Articular chondrocyte of knee joint (primary cell): ENCODE measurements at places on chromosomes 5 and 9. TPM values are rescaled to one million over a fixed set of nuclear protein-coding genes. Genes with fewer than 3 reads are reported as not detected.

ZFP37 gene
- 4.4 and 6.8 TPM in 2 replicates for total RNA-seq

RABEPK gene
- 23.5 and 24.4 TPM in 2 replicates for total RNA-seq

ZMAT2 gene
- total RNA-seq = 43.1 and 52.0 TPM in 2 replicates

CMYA5 gene
- 5.2 and 6.1 TPM in 2 replicates for total RNA-seq

ADAM19 gene
- total RNA-seq = 3.1 and 6.3 TPM in 2 replicates

ANKRD33B gene
- 2.2 and 4.4 TPM in 2 replicates for total RNA-seq

SAXO1 gene
- total RNA-seq = 0.13 and 0.22 TPM in 2 replicates

F2RL2 gene
- total RNA-seq = under 0.01 TPM in 1 of 2 replicates, not detected in the other

STC2 gene
- total RNA-seq = 320 and 685 TPM in 2 replicates

PDE6A gene
- not detected in 2 replicates for total RNA-seq

PAIP1 gene
- total RNA-seq = 110 and 117 TPM in 2 replicates

NDFIP1 gene
- 115 and 130 TPM in 2 replicates for total RNA-seq

PPP3R2 gene
- total RNA-seq = not detected in 2 replicates

MYOZ3 gene
- total RNA-seq = under 0.01 and 0.54 TPM in 2 replicates

MTMR12 gene
- 25.3 and 29.6 TPM in 2 replicates for total RNA-seq

ZNF366 gene
- total RNA-seq = under 0.01 TPM in 1 of 2 replicates, not detected in the other

CSNK1G3 gene
- total RNA-seq = 86.2 and 113 TPM in 2 replicates

TAF11L10 gene
- total RNA-seq = not detected in 2 replicates

OMD gene
- 66.4 and 85.3 TPM in 2 replicates for total RNA-seq

SV2C gene
- total RNA-seq = not detected in 2 replicates

TMEM215 gene
- not detected in 2 replicates for total RNA-seq

CCL27 gene
- total RNA-seq = 0.32 TPM in 1 of 2 replicates, not detected in the other

BTNL8 gene
- total RNA-seq = not detected in 2 replicates

PTGES gene
- total RNA-seq = 27.6 and 38.0 TPM in 2 replicates

RNF208 gene
- total RNA-seq = 0.39 TPM in 1 of 2 replicates, not detected in the other

SLC25A48 gene
- total RNA-seq = not detected in 2 replicates

ZFR gene
- total RNA-seq = 98.9 and 129 TPM in 2 replicates

HEMGN gene
- total RNA-seq = not detected in 2 replicates

PCDHB9 gene
- 0.91 and 2.3 TPM in 2 replicates for total RNA-seq

GNA14 gene
- total RNA-seq = 0.91 and 2.6 TPM in 2 replicates

MYO10 gene
- total RNA-seq = 66.9 and 77.1 TPM in 2 replicates

SLC36A2 gene
- not detected in 2 replicates for total RNA-seq

GRIA1 gene
- total RNA-seq = 3.5 and 9.1 TPM in 2 replicates

OCLN gene
- total RNA-seq = 2.8 and 3.1 TPM in 2 replicates

PTTG1 gene
- total RNA-seq = 92.4 and 111 TPM in 2 replicates

PCYOX1L gene
- 5.7 and 6.6 TPM in 2 replicates for total RNA-seq

MRPS27 gene
- total RNA-seq = 103 and 114 TPM in 2 replicates
